NCI-H2081 (cell line): ENCODE measurements at places on chromosomes 7 and 10.

GRCh38 chr10:18190840-18191239, 50.6 kb downstream of the CACNB2 start:
- DNase-seq = no peak

DNA sequence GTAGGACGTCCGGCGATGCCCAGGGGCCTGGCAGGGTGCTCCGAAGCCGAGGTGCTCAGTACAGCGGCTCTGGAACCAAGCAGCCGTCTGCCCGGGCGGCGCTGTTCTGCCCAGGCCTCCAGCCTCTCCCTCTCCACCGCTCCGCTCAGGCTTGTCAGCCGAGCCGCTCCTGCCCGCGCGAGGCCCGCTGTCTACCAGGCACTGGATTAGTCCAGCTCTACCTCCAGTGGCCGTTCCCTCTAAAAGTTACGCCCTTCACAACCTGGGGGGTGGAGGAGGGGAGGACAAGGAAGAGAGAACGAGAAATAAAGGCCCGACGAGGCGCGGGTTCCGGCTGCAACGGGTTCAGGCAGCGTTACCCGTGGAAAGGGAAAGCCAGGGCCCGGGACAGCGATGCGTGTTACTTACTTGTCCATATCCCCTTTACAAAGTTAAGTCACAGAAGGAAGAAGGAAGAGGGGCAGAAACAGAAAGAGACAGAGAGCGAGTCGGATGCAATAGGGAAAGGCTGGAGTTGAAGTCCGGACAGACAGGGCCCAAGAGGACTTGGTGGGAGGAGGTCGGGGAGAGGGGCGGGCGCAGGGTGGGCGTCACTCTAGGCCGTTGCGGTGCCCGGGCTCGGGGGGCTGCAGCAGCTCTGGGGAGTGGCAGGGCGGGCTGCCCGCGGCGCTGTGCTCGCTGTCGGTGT, 2.8 kb downstream of the SP8 start:
- DNase-seq = peak; percentile 41

DNA sequence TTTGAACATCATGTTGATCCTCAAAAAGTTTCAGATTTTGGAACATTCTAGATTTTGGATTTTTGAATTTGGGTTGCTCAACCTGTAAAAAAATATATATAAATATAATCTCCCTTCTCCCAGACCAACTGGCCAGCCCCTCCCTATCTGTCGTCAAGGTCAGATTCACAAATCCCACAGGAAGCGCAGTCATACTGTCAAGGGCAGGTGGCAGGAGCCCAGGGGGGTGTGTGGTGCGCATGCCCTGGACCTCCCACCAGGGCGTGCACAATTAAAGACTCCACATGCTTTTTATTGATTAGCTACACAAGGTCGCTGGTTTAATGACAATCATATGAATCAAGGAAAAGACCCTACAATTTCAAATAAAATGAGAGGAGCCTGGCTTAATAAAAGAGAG, 77.0 kb upstream of the EEPD1 start:
- DNase-seq = peak; percentile 17

- DNase-seq = no peak
Measured at GRCh38 chr7:151799506-151799905, 77.4 kb downstream of the PRKAG2 start.

DNA sequence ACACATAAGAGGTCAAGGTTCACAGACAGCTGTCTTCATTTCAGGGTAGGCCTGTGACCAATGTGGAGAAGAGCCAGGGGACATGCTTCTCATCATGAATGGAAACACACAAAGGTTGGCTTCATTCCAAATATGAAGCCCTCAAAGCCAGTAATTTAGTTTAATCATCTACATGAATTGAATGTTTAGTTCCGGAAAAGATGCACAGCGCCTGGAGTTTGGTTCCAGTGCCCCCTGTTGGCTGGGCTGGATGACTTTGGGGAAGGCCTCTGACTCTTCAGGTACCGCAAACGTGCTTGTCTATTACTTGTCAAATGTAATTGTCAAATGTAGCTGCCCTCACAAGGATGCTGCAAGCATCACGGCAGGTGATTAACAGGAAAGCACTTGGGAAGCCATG, 130.7 kb downstream of the ADRA2A start:
- no peak for DNase-seq

- DNase-seq = no peak
Measured at GRCh38 chr10:3978761-3979160, 193.8 kb upstream of the KLF6 start.

- no peak for DNase-seq
Measured at GRCh38 chr10:3776796-3777571, 8.0 kb downstream of the KLF6 start.

GRCh38 chr7:101594790-101595189, 34.3 kb downstream of the MYL10 start:
- no peak for DNase-seq

DNA sequence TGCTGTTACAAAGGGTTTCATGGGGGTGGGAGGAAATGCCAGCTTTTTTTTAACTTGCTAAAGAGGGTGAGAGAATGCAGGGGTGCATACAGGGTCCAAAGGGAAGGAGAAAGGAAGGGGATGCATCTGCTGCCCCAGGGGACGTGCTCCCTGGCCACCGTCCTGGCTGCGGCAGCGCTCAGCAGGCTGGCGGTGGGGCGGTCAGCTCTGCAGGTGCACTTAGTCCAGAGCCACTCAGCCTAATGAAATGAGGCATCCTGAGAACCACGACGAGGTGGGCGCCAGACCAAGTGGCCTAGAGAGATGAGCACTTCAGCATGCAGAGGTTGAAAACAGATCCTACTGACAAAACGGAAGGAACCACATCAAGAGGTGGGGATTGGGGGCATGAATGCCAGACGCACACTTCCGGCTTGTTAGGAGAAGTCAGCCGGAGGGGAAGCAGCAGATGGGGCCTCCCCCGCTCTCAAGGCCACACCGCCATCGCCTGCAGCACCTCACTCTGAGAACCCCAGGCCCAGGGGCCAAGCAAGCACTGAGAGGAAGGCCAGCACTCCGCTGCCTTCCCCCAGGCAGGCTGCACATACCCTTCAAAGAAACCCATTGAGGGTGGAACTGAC, 94.5 kb downstream of the MAD1L1 start:
- no peak for DNase-seq

GRCh38 chr7:47318395-47319182, 263.3 kb downstream of the TNS3 start:
- DNase-seq = no peak

DNA sequence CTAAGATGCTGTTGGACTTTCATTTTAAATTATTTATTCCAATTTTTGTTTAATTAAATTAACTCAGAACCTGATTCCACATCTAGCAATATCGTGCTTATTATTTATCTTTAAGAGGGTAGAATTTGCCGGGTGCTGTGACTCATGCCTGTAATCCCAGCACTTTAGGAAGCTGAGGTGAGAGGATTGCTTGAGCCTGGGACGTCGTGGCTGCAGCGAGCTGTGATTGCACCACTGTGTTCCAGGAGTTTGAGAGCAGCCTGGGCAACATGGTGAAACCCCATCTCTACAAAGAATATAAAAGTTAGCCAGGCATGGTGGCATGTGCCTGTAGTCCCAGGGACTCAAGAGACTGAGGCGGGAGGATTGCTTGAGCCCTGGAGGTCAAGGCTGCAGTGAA, 47.8 kb downstream of the ZFAND4 start:
- no peak for DNase-seq

DNA sequence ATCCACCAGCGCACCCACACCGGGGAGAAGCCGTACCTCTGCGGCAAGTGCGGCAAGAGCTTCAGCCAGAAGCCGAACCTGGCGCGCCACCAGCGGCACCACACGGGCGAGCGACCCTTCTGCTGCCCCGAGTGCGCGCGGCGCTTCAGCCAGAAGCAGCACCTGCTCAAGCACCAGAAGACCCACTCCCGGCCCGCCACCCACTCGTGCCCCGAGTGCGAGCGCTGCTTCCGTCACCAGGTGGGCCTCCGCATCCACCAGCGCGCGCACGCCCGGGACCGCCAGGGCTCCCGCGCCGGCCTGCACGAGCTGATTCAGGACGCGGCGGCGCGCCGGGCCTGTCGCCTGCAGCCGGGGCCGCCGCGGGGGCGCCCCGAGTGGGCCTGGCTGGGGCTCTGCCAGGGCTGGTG, 17.7 kb downstream of the ZNF775 start:
- no peak for DNase-seq

GRCh38 chr10:51770709-51771108, 71.3 kb upstream of the CSTF2T start:
- DNase-seq = no peak

DNA sequence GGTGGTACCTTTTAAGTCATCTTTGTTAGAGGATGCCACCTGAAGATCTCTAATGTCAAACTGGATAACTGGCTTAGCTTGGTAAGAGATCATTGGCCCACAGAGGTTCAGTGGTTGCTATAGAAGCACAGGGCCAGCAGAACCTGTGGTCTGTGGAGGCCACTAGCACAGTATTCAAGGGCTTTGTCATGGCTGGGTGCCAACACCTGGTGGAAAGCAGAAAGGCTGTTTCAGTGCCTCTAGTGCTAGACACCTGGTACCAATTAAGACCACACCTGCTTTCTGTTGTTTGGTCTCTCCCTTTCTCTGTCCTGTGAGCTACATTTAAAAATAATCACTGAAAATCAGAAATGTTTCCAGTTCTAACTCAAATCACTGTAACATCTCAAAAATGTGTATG, 10.0 kb upstream of the PCGF5 start:
- peak; percentile 92 for DNase-seq

DNA sequence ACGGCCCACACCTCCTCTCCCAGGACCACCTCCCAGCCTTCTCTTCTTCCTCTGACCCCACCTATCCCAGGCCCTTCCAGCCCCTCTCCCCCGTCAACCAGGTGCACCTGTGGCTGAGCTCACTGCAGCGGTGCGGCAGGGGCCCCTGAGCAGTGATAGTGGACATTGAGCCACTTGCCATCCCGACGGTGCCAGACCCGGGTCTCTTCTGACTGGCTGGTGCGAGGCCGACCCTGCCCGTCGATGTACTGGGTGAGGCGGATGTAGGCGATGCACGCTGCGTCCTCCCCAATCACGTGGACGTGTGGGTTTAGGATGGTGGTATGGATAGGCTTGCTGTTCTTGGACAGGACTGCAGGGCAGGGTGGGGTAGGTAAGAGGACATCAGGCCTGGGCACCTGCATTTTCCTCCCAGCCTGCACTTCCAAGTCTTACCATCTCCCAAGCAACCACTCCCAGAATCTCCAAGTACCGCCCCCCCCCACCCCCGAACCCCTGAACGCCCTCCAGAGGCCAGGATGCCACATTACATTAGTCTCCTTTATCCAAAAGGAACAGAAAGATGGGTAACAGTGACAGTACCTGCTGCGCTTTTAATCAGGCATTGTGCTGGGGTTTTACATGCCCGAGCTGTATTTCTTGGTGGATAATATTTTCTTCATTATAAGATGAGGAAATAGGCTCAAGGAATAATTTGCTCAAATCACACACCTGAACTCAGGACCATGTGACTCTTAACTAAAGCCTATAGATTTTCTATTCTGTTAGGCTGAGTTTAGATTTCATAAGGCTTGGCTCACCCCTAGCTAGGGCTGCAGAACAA, 3.7 kb upstream of the NDST2 start:
- DNase-seq = no peak

- DNase-seq = no peak
Measured at GRCh38 chr7:150947241-150947745, 30.8 kb downstream of the KCNH2 start.

DNA sequence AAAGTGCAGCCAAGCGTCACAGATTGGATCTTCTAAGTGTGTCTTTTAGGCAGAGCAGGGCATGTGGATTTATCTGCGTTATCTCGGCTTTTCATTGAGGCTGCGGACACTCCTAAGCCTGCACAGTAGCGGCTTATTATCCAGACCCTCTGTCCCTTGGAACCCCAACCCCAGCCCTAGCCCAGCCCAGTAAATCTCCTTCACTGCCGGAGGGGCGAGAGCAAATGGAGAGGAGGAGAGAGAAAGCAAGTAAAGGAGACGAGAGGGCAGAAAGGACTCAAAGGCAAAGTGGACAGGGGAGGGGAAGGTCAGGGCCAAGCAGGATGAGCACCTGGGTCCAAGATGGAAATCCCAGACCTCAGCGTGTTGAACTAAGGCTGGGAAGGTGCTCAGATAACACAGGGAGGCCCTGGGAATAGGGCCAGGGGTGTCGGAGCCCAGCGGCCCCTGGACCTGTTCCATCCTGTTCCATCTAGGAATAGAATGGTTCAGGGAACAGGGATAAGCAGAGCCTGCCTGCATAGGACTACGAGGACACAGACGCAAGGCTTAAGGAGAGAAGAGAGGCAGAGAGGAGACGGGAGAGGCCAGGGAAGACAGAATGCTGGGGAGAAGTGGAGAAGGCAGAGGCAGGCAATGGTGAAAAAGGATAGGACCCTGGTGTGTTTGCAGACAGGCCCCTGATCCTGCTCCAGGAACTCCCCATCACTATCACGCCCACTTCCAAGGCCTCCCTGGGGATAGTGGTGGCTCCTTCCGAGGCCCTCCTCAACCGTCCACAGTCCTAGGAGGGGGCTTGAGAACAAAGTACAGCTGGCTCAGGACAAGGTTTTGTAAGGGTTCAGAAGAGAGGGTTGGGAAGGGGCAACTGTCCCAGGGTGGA, 99.6 kb downstream of the CHST15 start:
- DNase-seq = no peak

- DNase-seq = no peak
Measured at GRCh38 chr10:132129431-132129830, 57.3 kb upstream of the DPYSL4 start.

GRCh38 chr10:75593692-75594556, 162.5 kb downstream of the LRMDA start:
- no peak for DNase-seq

DNA sequence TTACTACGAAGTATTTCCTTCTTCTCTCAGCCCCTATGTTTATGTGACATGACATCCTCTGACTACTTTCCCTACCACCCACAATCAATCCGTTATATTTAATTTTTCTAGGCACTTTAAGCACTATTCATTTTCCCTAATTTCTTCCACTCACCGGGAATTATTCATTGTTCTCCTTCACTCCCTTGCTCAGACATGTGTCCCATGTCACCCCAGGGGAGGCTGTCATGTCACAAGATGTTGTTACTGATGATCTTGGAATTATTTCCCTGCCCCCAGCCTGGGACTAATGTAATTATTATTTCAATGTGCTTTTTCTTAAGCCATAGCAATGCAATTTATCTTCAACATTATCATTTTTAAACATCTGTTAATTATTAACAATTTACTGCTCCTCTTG, 317.2 kb downstream of the PHF14 start:
- DNase-seq = no peak
